ENCODE measurements at places on chromosomes 12 and 14.

GRCh38 chr12:113467142-113467501, 4.5 kb downstream of the LHX5 start:
- DNase-seq = no peak

DNA sequence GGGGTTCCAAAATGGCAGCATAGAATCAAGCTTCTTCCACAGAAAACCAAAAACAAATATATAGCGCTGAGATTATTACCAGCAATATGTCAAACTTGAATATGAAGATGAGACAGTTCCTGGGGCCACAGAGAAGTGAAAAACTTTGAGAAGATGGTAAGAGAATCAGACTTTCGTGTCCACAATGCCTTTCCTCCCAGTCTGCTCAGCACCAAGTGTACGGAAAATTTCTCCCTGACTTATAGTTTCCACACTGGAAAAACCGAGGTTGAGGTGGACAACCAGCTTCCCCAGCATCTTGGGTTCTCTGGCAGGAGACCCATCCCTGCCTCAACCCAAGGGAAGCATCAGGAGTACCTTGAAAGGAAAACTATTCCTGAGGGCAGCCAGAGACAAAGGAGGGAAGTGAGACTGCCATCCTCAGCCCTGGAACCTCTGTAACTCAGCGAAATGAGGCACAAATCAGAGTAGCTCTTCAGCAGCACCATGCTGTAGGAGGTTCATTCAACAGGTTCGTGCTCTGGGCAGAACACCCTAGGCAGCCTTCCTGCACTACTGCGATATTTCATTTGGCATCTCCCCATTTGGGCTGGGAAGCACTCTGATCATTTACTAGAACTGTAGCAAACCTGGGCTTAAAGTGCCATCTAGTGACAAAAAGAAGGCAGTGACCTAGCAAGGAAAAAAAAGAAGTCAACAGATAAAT, 52.4 kb upstream of the CAPRIN2 start:
- no peak for DNase-seq

- DNase-seq = no peak
Measured at GRCh38 chr12:94172031-94172430, 23.7 kb downstream of the PLXNC1 start.

GRCh38 chr14:26963711-26964110, 365.9 kb upstream of the NOVA1 start:
- no peak for DNase-seq

Measured in activated T-helper 1 cell treated with anti-CD3 and anti-CD28 coated beads, Interleukin-2, amount 50 U/mL, for 16 hours (primary cell).